Stromal cell of bone marrow (primary cell): ENCODE measurements at places on chromosomes 2 and 18.
A peak's percentile ranks its signal among the peaks of the same experiment; 100 is the strongest.

- DNase-seq = no peak
These were observed 112.1 kb upstream of the SERPINE2 start for GRCh38 chr2:224151161-224151560.

GRCh38 chr2:230913406-230914143, 11.5 kb downstream of the GPR55 start:
- DNase-seq = no peak

GRCh38 chr2:227238238-227239237, 74.1 kb downstream of the COL4A3 start:
- DNase-seq = peak; percentile 38

- DNase-seq = peak; percentile 98
These were observed 108.7 kb downstream of the EN1 start for GRCh38 chr2:118738524-118739308.

DNA sequence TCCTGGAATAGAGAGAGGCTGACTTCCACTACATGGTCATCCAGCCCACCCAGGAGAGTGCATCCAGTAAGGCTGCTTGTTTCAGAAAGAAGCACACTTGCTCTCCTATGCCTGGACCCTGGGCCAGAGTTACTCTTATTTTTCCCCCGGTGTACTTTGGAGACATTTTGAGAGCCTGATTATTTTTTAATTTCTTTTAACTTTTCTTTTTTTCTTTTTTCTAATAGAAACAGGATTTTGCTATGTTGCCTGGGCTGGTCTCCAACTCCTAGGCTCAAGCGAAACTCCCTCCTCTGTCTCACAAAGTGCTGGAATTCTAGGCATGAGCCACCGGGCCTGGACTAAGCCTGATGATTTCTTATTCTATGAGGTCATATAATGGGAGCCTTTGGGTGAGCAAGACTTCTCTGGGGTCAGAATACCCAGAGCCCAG, 62.2 kb downstream of the RPL37A start:
- peak; percentile 70 for DNase-seq

- no peak for DNase-seq
These were observed 441.3 kb upstream of the SLC14A2 start for GRCh38 chr18:45173799-45174519.

DNA sequence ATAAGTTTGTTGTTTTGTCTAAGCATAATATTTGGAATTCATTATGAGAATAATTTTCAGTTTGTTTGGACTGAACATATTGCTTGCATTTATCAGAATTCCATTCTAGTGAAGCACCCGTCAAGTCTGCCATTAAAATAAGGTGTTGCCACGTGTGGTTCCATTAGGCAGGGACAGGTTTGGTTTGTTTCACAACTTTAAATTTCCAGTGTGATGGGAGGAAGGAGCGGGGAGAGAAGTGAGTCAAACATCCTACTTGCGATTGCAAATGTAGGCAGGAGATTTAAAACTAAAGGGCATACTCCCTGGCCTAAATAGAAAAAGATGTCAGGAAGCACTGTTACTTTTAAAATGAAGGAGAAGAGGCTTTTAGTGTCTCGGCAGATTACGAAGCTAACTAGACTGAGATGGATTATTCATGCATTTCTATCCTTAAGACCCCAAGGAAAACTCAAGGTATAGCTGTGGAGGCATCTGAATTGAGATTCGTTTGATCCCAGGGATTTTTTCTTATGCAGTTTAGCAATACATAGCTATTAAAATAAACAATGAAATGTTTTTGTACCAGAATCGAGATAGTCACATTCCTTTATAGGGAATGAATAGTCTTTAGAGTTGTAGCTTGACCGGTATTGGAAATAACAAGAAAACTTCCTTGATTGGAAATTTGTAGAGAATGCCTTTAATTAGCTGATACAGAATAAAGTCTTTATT, 19.8 kb downstream of the GRHL1 start:
- DNase-seq = no peak

DNA sequence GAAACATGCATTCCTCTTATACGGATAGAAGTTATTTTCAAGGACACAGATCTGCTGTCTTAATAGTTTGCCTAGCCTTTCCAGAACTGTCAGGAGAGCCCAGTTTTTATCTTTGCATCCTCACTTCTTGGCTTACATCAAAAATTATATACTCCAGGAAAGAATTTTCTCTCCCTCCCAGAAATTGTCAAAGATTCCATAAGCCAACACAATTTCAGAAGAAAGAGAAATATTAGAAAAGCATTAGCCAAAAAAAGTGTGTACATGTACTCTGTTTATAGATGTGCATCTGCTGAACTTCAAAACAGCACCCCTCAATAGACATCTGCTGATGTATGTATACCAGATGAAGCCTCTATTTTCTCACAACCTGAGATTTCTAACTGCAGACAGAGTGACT, 210.4 kb downstream of the METTL4 start:
- no peak for DNase-seq

DNA sequence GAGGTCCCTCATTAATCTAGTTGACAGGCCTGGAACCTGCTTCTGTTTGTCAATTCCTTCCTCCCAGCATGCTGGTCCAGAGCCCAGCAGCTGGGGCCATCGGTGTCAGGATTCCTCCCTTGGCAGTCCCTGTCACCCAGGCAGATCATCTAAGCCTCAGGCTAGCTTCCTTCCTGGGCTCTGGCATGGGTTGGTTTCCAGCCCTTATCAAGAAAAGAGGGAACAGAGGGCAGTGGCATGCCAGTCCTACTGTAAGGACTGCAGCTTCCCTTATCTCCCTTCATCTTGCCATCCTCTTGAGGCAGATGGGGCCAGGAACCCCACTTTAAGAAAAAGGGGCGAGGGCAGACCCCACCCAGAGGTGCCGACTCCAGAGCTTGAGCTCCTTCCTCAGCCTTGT, 10.9 kb upstream of the KCNK3 start:
- DNase-seq = no peak
